Activated T-helper 1 cell treated with anti-CD3 and anti-CD28 coated beads, Interleukin-2, amount 50 U/mL, for 16 hours (primary cell): ENCODE measurements at places on chromosomes 6 and 20.

GRCh38 chr20:58393299-58393698 lies 4.3 kb downstream of the VAPB start:
- no peak for DNase-seq

DNA sequence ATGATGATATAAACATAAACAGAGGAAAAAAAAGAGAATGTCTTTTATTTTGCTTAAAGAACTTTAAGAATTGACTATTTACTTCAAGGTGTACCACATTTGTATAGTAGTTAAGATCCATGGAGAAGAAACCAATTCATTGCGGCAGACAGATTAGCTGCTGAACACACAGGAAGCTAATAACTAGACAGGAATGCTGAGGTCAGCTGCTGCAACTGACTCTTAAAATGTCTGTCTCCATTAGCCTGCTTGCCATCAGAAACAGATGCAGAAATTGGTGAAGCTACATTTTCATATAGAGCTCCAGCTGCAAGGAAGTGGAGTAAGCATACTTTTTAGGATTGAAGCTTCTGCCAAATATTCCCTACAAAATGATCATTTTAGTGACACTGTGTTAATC lies 939.5 kb downstream of the EPHA7 start:
- no peak for DNase-seq

- no peak for DNase-seq
Observed at GRCh38 chr6:170202416-170203135, 88.3 kb downstream of the DLL1 start.

DNA sequence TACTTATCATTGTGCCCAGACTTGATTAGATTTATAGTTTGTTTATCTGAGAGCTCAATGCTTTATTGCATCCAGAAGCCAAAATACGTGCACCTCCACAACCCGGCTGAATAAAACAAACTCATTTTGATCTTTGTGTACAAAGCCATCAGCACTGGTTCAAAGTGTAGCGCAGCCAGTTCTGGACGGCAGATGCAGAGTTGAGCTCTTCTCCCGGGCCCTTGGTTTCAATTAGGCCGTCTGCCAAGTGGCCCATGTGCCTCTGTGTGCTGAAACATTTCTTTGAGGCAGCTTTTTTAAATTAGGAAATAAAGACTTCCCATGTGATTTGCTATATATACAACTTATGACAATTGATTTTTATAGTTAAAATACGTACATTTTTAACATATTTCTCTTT lies 96.2 kb upstream of the RSPO3 start:
- DNase-seq = no peak

GRCh38 chr6:37840143-37840939 lies 20.8 kb downstream of the ZFAND3 start:
- no peak for DNase-seq

DNA sequence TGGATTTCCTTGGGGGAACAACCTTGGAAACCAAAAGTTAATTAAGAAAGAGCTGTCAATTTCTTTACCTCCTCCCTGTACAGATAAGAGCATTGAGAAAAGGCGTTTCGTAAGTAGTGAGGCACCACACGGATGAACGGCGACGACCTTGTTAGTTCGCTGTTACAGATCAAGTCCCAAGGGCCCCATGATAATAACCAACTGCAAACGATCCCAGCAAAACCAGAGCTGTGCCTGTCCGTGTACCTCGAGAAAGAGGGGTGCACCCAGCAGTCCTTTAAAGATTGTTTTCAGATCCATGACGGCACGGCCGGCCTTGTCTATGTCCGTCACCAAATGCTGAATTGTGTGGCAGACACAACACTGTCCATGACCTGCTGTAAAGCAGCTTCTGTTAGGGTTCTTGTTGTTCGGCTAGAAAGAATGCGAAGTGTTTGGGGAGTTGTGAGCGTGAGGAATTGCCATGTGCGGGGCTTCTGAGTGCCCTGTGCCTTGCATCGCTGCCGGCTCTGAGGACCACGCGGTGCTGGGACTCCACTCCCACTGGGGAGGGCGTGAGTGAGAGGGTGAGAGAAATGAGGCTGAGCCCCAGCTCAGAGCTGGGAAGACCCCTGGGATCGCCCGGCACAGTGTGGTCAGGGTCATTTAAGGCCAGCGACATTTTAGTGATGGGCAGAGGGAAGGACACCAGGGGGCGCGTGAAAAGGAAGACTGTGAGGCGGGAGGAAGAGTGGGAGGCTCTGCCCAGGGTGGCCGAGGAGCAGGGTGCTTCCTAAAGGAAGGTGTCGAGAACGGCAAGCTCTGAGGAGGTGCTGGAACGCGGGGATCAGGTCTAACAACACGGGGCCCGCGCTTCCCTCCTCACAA lies 136.8 kb upstream of the RPS6KA2 start:
- no peak for DNase-seq

GRCh38 chr6:39765508-39766065 lies 26.6 kb upstream of the DAAM2 start:
- no peak for DNase-seq

DNA sequence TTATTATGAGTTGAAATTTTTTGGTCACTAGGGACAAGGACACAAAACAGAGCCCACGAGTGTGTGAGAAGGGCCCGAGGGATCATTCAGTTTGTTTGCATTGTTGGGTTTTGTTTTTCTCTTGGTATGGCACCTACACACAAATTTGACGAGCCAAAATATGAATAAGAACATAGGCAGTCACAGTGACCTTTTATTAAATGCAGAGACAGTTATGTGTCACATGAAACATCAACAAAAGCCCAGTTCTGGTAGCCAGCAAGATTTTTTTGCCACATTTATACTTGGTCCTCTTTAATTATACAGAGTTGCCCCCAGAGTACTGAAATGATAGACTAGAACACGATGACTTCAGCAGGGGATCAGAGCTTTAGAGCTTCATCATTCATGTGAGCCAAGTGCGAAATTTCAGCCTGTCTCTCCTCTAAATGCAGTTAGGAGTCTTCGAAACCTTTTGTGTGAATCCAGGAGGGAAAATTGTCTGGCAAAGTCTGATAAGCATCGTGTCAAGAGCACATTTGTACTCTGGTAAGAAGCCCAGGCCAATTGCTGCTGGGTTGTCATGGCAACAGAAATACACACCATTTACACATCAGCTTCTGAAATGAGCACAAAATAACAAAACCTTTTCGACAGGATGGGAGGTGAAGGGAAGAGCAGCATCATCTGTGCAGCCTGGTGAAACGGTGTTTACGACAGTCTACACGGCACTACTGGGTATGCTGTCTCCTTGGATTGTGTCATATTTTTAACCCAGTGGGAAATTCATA lies 79.2 kb upstream of the RIPOR2 start:
- DNase-seq = no peak

DNA sequence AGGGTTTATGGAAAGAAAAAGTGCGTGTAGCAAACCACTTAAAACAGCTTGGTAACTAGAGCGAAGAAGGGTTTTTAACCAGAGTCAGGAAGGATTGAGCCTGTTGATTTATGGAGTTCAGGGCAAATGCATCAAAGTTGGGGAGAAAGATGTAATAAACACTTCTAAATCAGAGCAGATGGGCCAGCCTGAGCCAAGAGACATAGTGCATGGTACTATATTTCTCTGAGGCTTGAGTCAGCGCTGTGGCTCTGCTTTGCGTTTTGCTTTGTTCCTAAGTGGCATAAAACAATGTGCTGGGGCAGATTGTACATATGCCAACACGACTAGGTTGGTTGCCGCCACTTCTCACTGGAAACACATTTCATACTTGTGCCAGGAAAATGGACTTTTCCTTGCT lies 111.3 kb downstream of the BCKDHB start:
- DNase-seq = no peak

- DNase-seq = no peak
Observed at GRCh38 chr6:1313767-1314503, 2.0 kb downstream of the FOXQ1 start.

DNA sequence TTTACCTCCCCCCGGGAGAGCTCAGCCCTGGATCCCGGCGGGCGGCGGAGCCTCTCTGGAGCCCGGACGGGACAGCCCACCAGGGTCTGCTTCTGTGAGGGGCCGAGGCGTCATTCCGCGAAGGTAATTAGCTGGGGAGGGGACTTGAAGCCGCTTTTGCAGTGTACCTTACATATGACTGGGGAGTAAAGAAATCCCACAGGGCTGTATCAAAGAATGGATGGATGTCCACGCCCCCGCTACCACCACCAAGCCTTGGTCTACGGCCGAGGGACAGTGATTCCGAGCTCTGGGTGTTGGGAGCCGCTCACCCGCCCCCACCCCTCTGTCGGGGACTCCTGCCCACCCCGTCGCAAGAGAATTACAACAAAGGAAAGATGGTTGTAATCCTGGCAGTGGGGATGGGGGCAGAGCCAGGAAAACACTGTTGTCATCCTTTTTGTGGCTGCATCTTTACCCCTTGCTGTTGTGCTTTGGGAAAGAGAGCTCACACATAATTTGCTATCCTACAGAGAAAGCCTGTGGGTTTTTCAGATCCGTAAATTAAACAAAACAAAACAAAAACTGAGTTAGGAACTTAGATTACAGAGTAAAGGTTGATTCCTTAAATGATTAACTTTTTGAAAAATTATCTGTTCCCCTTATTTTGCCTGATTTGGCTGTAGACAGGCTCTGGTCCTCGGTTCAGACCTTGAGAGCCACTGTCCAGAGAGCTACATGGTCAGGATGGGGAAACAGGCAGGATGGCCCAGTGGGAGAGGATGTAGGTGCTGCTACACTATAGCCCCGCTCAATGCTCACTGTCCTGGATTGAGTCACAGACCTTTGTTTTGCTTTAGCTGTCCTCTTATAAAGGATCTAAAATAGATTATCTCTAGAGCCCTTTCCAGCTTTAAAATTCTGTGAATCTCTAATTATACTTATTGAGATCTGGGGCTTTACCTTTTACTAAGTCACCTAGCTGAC lies 997 bp upstream of the FBXO30 start:
- no peak for DNase-seq

DNA sequence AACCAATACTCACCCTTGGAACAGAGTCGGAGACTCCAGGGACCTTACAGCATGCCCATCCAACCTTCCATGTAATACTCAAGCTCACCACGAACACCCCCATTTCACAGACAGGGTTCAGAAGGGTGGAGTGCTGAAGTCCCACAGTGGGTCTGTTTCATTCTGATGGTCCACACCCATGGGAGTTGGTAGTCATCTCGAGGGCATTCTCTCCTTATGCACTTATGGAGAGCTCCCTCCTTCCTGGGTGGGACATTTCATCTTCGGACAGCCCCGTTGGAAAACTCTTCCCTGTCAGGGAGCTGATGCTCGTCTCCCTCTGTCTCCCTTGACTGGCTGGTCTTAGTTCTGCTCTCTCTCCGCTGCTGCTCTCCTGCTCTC lies 38.9 kb downstream of the COX4I2 start:
- no peak for DNase-seq

- no peak for DNase-seq
Observed at GRCh38 chr20:39462416-39462945, 500.3 kb downstream of the DHX35 start.

GRCh38 chr20:7723284-7723683 lies 217.0 kb downstream of the HAO1 start:
- DNase-seq = no peak

- no peak for DNase-seq
Observed at GRCh38 chr6:128099571-128100197, 198.8 kb upstream of the THEMIS start.

GRCh38 chr6:139240161-139241010 lies 51.4 kb downstream of the TXLNB start:
- DNase-seq = no peak

DNA sequence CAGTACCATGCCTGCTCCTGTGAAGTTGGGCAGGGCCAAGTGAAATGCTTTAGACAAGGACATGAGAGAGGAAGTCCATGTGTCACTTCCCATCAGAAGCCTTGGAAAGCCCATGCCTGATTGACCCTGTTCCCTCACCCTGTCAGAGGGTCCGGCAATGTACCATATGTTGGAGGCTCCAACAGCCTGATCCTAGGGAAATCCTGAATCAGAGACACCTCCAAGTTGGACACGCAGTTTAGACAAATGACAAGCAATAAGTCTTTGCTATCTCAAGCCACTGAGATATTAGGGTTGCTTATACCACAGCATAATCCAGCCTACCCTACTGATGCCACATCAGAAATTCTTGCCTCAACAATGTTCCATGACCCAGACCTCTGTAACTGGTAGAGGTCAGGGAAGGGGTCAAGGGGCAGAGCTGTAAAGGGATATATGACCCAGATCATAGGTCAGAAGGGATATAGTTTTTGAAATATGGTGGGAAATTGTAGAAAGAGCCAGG lies 174.8 kb downstream of the HACE1 start:
- DNase-seq = no peak

DNA sequence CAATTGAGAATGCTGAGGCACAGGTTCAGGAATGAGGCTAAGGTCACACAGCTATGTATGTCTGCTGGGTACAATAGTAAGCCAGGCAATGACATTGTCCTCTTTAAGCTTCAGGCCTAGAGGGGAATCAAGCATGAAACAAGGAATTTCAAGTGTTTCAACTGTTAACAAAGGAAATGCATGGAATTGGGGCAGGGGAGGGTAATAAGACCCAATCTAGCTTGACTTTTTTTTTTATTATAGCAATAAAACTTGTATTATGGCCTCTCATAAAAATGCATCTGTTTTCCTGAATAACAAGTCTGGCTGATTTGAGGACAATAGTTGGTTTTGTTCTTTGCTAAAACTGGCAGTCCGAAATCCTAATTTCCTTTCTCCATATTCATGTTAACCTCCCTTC lies 336.7 kb downstream of the CBLN4 start:
- no peak for DNase-seq

- no peak for DNase-seq
Observed at GRCh38 chr20:47809161-47809960, 24.1 kb upstream of the SULF2 start.

- no peak for DNase-seq
Observed at GRCh38 chr6:130965656-130966055, 97.4 kb downstream of the EPB41L2 start.

DNA sequence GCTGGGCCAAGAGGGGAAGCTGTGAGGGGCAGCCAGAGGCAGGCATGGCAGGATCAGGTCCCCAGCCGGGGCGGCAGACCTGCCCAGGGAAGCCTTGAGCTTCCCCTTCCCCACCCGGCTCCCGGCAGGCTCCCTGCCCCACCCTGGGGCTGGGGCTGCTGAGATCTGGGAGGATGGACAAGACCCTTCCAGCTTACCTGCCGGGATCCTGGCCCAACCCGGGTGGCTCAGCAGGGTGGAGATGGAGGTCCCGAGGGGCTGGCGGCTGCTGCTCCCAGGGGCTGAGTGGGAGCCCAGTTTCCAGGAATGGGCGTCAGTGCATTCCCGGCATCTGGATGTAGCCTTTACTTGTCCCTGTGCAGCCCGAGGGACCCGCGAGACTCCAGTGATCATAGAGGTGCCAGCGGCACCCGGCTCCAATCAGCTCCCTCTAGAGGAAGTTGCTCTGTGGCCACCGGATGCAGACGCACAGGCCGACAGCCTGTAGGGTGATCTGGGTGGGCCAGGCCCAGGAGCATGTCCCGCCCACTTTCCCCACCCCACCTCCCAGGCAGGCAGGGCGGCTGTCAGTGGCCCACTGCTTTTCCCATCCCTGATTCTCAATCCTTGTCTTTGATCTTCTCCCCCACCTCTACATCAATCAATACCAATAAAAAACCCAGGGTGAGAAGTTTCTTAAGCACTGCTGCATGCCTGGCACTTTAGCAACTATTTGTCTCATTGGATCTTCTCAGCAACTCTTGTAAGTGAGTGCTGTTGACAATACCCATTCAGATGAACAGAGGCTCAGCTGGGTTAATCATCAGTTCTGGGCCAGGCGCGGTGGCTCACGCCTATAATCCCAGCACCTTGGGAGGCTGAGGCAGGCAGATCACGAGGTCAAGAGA lies at the start of gene BAK1:
Gene BAK1 (minus strand): TSS at position 449 of the 887 bp plus-strand sequence. CDS start 2,672 bp downstream, outside the sequence.
- DNase-seq = peak; percentile 61
